ENCODE measurements at places on chromosomes 3 and 15. TPM values are rescaled to one million over a fixed set of nuclear protein-coding genes. Genes with fewer than 3 reads are reported as not detected.

DNA sequence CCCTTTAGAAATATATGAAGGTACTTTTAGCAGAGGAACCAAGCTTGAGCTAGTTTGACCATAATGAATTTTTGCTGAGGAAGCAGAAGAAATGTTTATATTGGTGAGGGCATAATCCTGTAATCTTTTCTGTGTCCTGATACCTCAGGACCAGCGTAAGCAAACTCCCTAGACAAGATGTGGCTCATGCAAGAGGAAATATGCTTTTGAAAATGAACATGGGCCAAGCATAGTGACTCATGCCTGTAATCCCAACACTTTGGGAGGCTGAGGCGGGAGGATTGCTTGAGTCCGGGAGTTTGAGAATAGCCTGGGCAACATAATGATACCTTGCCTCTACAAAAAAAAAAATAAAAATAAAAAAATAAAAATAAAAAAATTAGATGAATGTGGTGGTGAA is 78.5 kb downstream of the PPARG start:
- no peak overlapping the region for H3K27ac ChIP-seq
- H3K27me3 ChIP-seq = no peaks in the 10 kb centered on the region
- no peak overlapping the region for H3K4me3 ChIP-seq
- H3K4me1 ChIP-seq = no peaks in the 10 kb centered on the region
- no peaks in the 10 kb centered on the region for H3K36me3 ChIP-seq

LINGO1 gene
- polyA plus RNA-seq = 0.87 TPM

WDR49 gene
- polyA plus RNA-seq = 0.02 TPM

SLC33A1 gene
- polyA plus RNA-seq = 22.2 TPM

ACP3 gene
- polyA plus RNA-seq = 2.1 TPM

CIDEC gene
- polyA plus RNA-seq = 1.1 TPM

DNA sequence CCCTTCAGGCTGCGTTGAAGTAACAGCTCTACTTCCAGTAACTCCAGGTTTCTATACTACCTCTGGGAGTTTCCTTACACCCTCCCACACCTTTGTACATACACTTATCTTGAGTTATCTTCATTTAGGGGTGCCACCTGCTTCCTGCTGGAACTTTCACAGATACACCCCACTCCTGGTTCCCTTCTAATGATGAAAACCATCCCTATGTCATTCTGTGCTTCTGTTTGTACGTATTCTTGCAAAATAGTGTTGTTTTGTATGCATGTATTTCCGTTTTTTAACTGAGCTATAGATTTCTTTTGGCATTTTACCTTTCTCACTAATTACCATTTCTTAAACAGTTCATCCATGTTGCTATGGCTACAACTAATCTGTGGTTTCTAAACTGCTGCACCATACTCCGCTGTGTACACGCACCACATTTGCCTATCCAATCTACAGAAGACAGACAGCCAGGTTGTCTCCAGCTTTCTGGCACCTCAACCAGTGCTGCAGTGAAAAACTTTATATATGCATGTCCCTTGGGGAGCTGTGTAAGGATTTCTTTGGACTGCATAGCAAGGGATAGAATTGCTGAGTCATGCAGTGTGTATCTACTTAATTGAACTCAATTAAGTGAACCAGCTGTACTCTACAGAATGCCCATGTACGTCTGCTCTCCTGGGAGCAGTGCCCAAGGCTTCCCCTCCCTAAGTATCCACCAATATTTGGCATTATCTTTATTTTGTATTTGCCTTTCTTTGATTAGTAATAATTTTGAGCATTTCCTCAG is 61.4 kb upstream of the ST8SIA2 start:
- DNase-seq = no peak
- no peak overlapping the region for H3K4me3 ChIP-seq
- H3K27ac ChIP-seq = no peak overlapping the region

EFCAB12 gene
- polyA plus RNA-seq = 2.0 TPM

- H3K4me1 ChIP-seq = no peaks in the 10 kb centered on the region
- DNase-seq = no peak
- H3K4me3 ChIP-seq = no peak overlapping the region
- H3K36me3 ChIP-seq = no peaks in the 10 kb centered on the region
Measured at GRCh38 chr3:12237912-12238650, 50.8 kb upstream of the PPARG start.

- H3K4me3 ChIP-seq = no peak overlapping the region
- DNase-seq = no peak
- H3K27me3 ChIP-seq = no peaks in the 10 kb centered on the region
- no peaks in the 10 kb centered on the region for H3K36me3 ChIP-seq
- H3K27ac ChIP-seq = no peak overlapping the region
Measured at GRCh38 chr15:99331381-99331780, 80.1 kb downstream of the LRRC28 start.

GRCh38 chr15:44662478-44663409 is 718 bp downstream of the SPG11 start:
- peaks cover 11% of the 10 kb centered on the region for H3K36me3 ChIP-seq
- peak overlapping the region; percentile 97 for H3K27ac ChIP-seq
- H3K4me1 ChIP-seq = peaks cover 8% of the 10 kb centered on the region
- H3K27me3 ChIP-seq = no peaks in the 10 kb centered on the region
- peak overlapping the region; percentile 100 for H3K4me3 ChIP-seq
- peak; percentile 69 for DNase-seq

DNA sequence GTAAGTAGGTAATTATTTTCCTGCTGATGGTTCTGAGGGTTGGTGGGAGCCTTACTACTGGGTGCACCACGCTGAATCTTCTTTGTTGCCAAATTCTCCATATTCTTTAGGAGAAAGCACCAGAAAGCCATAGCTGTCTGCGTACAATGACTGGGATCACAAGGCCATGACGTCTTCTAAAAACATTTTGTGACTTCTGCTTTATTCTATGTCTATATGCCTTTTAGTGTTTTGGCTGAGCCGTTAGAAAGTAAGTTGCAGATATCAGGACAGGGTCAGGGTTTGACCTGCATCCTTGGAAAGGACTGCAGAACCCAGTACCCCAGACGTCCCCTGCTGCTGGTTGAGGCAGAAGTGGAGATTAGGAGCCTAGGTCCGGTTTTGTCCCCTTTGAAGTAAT is 95.6 kb downstream of the DNASE1L3 start:
- H3K4me3 ChIP-seq = no peak overlapping the region
- no peak for DNase-seq
- H3K27ac ChIP-seq = no peak overlapping the region
- no peaks in the 10 kb centered on the region for H3K27me3 ChIP-seq
- H3K36me3 ChIP-seq = peaks cover 25% of the 10 kb centered on the region

ZNF662 gene
- 5.4 TPM for polyA plus RNA-seq

GOLGA6B gene
- polyA plus RNA-seq = not detected

DNA sequence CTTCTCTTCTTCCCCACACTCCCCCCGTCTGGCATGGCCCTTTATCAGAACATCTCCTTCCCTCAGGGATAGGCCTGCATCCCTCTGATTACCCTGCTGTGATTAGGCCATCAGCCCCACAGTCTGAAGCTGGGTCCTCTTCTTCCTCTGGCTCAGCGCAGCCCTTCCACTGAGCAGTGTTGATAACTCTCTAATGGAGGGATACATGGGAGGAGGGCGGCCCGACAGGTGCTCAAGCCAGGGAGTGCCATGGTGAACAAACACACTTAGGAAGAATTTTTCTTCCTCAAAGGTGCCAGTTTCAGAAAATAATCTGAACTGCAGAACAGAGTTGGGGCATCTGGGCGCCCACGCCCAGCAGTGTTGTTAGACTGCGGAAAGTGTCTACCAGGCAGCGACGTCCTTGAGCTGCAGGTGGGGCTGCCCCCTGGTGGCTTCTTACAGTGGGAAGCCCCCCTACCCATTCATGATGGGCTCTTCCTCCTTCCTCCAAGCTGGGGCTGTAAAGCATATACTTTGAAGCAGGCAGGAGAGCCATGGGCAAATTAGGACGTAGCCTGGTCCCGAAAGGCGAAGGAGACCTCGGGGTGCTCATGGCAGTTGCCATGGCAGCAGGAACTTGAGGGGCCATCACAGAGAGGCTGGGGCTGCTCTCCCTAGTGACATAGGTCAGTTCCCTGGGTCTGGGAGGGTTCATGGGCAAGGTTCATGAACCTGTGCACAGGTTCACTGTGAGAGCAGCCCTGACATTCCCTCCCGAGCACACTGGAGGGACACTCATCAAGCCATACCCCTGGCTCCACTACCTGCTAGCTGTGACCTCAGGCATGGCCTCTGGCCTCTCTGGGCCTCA is 33.2 kb upstream of the NR2C2 start:
- no peak for DNase-seq
- no peaks in the 10 kb centered on the region for H3K36me3 ChIP-seq
- no peaks in the 10 kb centered on the region for H3K4me1 ChIP-seq
- no peak overlapping the region for H3K4me3 ChIP-seq
- H3K27ac ChIP-seq = no peak overlapping the region
- H3K27me3 ChIP-seq = no peaks in the 10 kb centered on the region

DNA sequence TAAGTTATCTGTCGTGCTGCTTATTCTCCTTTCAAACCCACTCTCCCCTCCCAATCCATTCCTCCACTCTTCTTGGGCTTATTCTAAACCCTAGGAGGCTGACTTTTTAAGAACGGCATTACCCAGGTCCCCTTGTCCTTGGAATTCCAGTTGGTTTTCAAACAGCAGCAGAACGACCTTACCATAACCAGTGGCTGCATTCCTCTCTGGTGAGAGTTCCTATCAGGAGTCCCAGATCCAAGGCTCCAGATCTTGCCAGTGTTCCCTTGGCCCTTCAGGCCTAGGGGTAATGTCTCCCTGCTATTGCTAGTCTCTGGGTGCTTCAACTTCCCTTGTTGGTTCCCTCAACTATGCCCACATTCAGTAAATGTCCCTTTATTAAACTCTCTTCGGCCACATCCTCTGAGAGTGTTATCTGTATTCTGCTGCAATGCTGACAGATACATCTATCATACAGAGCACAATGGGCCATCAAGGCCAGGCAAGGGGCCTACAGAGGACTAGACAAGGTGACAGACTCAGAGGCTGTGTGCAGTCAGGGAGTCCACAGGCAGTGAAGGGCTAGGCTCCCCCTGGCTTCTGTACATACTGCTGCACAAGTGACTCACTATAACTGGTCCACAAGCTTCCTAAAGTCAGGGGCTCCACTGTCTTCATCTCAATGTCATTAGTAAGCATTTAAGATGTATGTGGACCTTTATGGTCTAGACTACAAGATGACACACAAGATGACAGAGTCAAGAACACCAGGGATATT is 10.1 kb downstream of the LYSMD2 start:
- H3K27me3 ChIP-seq = no peaks in the 10 kb centered on the region
- no peak for DNase-seq
- no peak overlapping the region for H3K4me3 ChIP-seq
- peaks cover 3% of the 10 kb centered on the region for H3K4me1 ChIP-seq
- no peak overlapping the region for H3K27ac ChIP-seq

All from pancreas (tissue), 10 donors.